Peyer's patch (tissue), 4 donors: ENCODE measurements at places on chromosomes 13 and 19.
A peak's percentile ranks its signal among the peaks of the same experiment; 100 is the strongest.

GRCh38 chr19:8373867-8374813 is 10.2 kb downstream of the ANGPTL4 start:
- peak; percentile 60 for DNase-seq

- DNase-seq, result no peak
Observed at GRCh38 chr13:24075137-24075975, 85.2 kb upstream of the SPATA13 start.

- DNase-seq, result no peak
Observed at GRCh38 chr19:45418802-45419201, 4.9 kb downstream of the ERCC1 start.

DNA sequence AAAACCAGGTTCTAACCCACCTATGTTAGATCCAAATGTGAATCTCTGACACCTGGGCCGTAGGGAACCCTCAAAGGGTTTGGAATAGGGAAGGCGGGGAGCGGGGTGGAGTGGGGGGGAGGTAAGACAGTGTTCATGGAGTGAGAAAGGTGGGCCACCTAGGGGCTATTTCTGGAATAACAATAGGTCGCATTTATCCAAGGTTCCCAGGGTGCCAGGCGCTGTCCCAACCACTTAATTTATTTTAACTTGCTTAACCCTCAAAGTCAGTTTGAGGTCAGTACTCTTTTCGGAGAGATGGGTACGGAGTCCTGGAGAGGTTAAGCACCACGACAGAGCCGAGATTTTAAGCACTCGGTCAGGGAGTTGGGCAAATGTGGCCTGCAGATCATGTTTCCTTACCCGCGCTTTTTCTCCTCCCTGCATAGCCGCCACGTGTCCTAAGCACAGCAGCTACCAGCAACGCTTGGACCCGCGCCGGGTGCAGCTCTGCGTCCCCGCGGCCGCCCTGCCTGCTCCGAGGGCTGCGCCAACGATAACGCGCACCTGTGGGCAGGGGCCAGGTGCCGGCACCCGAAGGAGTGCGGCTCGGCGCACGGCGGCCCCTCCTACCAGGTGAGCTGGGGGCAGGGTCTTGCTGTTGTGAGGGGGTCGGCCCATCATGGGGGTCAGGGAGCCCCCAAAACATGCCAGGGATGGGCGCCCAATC is 25.0 kb upstream of the FXYD3 start:
- DNase-seq, result no peak

DNA sequence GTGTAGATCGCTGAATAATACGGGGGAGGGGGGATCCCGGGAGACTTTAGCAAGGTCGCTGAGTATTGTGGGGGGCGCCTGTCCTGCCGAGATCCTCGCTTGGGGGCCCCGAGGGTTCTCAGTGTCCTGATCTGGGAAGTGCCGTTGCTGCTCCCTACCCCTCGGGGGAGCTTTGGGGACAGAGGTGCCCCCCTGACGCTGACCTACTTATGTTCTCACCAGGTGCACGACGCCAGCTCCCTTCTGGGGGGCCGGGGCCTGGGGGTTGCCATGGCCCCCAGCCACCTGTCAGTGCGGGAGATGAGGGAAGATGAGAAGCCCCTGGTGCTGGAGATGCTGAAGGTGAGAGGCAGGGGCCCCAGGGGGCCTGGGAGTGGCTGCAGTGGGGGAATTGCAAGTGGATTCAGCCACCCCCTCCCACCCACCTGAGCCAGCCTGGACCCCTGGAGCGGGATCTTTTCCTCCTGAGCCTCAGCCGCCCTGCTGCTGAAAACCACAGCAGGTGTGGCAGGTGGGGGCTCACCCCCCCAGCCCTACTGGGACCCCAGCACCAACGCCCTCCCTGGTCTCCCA is 537 bp downstream of the NAT14 start:
- no peak for DNase-seq

DNA sequence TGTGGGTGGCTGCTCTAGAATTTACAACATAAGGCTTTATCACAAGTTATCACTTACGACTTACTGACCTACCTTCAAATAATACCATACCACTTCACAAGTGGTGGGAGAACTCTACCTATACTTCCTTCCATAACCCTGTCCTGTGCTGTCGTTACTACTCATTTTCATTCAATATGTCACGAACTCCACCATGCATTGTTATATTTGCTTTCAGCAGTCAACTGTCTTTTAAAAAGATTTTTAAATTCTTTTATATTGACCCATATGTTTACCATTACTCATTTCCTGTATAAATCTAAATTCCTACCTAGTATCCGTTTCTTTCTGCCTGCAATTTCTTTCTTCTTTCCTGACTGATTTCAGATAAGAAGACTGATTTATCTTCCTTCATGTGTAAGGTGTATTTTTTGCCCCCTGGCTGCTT is 200.0 kb downstream of the KLF12 start:
- no peak for DNase-seq

DNA sequence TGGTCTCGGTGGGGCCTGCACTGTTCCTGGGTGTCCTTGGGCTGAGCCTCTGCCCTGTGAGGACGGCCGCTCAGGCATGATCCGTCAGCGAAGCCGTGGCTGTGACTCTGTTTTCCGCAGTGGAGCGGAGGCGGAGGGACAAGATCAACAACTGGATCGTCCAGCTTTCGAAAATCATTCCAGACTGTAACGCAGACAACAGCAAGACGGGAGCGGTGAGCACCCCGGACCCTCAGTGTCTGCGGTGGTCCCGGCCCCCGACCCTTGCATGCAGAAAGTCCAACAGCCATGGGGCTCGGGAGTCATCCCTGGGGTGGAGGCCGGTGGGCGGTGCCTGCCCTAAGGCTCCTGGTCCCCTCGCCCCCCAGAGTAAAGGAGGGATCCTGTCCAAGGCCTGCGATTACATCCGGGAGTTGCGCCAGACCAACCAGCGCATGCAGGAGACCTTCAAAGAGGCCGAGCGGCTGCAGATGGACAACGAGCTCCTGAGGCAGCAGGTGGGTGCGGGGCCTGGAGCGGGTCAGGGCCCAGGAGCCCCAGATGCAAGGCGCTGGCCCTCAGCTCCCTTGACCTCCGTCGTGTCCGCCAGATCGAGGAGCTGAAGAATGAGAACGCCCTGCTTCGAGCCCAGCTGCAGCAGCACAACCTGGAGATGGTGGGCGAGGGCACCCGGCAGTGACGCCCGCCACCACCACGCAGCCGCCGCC is 3.6 kb upstream of the HAMP start:
- DNase-seq, result no peak

GRCh38 chr13:75319254-75319653 is 162.7 kb downstream of the TBC1D4 start:
- DNase-seq, result no peak

DNA sequence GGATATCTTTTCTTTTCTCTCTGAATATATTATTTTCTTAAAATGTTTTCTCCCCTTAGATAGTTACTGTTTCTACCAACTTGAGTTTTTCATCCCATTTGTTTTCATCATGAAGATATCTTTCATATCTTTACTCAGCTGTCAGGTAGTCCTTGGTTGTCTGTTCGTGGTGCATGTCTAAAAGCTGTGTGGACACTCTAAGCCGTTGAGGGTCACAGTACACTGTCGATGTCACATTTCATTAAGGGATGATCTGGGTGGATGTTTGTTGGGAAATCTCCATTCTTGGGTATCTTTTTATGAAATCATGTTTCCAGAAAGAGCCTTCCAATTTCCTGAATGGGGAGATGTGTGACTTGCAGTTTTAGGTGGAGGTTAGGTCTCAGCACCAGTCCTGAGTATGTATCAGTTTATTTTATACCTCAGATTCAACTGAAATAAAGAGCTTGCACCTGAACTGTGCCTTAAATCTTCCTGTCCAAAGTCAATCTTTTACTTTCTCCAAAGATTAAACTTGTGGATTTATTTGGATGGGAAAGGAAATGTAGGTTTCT is 23.2 kb downstream of the ZMYM2 start:
- no peak for DNase-seq
